ENCODE measurements at places on chromosomes 16 and 17.

DNA sequence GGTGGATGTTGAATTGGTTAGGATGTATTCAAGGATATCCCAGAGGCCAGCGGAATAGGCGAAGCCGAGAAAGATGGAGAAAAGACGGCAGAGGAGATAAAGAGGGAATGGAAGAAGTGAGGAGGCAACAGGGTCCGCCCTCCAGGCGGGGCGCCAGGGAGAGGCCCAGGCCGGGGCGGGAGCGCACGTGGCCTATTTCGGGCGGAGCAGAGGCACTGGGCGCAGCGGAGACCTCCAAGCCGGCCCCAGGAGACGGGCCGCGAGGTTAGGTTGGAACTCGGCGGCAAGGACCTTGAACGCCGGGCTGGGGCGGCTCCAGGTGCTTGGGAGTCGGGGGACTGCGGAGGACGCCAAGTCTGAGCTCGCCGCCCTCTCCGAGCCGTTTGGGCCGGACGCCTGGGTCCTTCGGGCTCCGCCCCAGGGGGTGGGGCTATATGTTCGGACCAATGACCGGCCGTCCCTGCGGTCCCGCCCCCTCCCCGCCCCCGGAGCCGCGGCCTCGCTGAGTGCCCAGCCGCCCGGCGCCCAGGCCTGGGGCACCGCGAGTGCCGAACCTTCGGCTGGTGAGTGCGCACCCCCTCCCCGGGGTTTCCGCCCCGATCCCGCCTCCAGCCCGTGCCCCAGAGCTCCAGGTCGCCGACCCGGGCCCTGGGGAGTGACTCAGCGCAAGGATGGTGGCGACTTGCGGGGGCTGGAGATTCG is at the start of gene ZNF771:
Gene ZNF771, plus strand, starts transcription at position 505 of the 702 bp plus-strand sequence. CDS start 448 bp downstream, outside the sequence.
- DNase-seq: peak; percentile 94

DNA sequence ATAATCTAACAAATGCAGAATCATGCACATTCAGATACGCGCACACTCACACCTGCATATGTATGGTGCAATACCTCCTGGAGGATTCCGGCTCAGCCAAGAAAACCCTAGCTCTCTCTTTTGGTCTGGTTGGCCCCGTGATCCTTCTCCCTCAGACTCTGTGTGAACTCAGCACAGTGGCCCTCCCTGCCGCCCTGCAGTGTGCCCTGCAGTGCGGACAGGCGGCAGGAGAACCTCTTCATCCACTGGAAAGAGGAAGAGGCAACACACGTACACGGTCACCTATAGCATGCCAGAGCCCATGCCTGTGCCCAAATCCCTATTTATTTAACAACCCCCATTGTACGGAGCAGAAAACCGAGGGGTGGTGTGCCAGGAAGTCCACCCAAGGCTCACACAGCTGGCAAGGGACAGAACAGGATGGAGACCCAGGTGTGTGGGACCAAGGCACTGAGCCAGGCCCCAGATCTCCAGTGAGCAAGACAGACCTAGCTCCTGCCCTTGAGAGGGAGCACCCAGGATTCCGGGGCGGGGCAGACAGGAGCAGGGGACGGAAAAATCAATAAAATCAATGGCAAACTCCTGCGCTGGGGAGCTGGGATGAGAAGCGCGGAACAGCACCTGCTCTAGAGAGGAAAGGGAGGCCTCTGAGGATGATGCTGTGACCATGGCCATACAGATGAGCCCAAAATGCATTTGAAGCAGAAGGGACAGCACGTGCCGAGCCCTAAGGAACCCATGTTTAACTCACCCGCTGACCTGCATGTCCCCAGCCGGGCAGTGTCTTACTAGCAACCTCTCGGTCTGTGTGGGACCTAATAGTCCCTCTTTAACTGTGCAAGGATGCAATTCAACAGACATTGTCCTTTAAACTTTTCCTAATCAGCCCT is 54.7 kb upstream of the CIBAR2 start:
- no peak for DNase-seq

GRCh38 chr16:85353839-85354685 is 241.8 kb upstream of the CIBAR2 start:
- no peak for DNase-seq

GRCh38 chr16:75079346-75079926 is 37.1 kb downstream of the LDHD start:
- no peak for DNase-seq

- DNase-seq: peak; percentile 58
Measured at GRCh38 chr17:20010099-20010863, 1.1 kb downstream of the SPECC1 start.

Data from AG08395 (cell line).